ENCODE measurements at places on chromosomes 5 and 9. TPM values are rescaled to one million over a fixed set of nuclear protein-coding genes. Genes with fewer than 3 reads are reported as not detected.

DNA sequence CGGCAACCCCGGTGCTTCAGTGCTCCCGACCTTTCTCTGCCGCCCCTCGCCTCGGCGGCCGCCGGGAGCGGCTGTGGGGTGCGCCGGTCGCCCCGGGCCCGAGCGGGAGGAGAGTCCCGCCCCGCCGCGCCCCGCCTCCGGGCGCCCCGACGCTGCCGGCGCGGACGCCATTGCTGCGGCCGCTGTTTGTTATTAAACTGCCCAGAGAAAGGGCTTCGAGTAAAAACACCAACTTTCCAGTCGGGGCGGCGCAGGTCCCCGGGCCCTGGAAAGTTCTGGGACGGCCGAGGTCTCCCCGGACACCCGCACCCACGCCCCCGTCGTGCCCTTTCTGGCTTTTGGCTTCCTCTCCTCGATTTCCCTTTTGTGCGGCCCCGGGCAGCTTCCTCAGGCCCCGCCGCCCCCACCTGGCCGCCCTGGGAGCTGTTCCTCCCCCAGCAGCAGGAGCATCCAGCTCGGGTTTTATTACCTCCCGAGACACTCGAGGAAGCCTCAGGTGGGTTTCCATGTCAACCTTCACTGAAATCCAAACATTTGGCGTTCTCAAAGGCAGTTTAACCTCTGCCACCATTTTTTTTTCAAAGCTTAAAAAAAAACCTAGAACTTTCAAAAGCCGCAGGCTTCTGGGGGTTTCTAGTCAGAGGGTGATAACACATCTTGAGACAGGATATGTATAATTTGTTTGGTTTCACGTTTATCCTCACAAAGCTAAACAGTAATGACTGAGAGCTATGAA lies 334.4 kb downstream of the CWC27 start:
- no peak for DNase-seq

GFRA3 gene
- not detected for polyA plus RNA-seq

GRCh38 chr5:1007681-1008450 lies 736 bp upstream of the NKD2 start:
- no peak for DNase-seq

GRCh38 chr9:136522314-136523237 lies 23.3 kb downstream of the NOTCH1 start:
- no peak for DNase-seq
